Umbilical cord (tissue), 2 donors: ENCODE measurements at places on chromosomes 12 and 14. TPM values are rescaled to one million over a fixed set of nuclear protein-coding genes. Genes with fewer than 3 reads are reported as not detected.

- DNase-seq: no peak
Observed at GRCh38 chr14:100593751-100594624, 6.8 kb upstream of the BEGAIN start.

DNA sequence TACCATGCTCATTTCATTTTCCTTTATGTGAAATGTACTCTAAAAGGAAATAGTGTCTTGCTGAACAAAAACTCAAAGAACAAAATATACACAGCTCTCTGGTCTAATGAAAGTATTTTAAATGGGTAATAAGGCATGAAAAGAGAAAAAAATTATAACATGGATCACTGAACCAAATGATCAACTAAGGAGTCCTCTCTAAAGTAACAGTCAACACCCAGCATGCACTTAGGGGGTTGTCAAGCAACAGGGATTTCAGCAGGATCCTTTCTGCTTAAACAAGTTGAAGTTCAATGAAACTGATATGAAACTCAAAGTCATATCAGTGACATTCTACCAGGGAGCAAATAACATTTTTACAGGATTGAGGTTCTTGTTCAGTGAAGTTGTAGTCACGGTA, 398.8 kb downstream of the SEC23A start:
- no peak for DNase-seq

Gene A2ML1
- total RNA-seq: 21.2 TPM

Gene OR10P1
- total RNA-seq: not detected

DNA sequence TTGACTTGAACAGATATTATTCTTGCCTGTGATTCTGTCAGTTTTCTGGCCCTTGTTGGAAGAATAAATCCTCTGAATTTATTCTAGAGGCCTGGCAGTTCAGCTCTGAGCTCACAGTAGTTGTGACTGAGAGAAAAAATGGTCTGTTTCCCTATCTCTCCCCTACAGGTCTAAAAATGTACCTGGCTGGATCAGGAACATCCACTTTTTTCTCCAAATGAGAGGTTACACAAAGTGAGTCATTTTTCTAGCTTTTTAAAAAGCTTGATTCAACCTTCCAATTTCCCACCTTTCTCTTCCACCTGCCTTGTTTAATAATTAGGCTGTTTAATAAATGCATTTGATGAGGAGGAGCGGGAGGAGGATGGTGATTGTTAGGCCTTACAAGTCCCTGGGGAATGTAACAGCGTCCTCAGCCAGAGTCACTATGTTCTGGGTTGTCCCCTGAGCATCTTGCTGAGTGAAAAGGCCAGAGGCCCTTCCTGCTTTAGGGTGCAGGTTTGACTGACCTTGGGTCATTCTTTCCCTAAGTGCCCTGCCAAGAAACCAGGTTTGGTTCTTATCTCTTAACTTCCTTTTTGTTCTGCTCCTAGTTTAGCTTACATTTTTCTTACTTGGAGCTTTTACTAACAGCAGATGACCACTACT, 91.7 kb upstream of the FUT8 start:
- DNase-seq: no peak

DNA sequence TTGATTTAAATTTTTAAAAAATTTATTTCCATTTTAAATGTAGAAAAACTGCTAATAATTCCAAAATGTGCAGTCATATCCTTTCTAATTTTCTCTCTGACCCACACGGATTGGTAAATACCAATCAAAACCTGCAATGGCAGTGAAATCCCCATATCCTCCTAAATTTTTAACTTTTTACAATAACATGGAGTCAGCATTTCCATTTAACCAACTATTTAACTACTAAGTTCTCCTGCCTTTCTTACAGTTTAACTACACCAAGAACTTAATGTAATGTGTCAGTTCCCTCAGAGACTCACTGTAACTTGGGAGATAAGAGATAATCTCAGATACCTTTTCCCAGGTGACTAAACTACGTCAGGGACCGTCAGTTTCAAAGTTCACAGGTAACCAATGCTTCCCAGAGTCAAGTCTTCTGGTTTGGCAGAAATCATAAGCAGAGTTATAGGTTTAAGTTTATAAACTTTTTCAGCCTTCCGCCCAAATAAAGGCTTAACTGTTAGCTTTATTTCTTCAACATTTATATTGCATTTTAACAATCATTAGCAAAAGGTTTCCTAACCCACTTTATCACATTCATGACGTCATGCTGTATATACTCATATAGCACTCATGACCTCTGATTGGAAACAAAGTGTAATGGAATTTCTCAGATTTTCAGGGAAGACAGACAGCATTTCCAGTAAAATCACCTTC, 7.6 kb downstream of the KRAS start:
- no peak for DNase-seq

Gene DNAI7
- 0.24 TPM for total RNA-seq

DNA sequence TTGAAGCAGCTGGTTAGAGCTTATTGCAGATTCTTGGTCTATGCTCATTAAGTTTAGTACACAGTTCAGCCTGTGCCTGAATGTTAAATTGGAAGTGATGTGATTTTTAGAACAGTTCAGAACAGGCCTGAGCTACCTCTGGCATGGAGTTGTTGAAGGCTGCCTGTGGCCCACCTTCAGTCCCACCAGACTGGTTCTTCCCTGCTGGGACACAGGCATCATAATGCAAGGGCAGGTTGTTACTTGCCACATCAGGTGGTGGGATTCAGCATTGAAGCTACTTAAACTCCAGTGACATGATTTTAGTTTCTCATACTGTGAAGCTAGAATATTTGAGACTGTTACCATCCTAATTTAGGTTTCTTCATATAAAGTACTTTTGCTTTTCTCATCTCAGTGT, 49.4 kb downstream of the PROX2 start:
- peak; percentile 19 for DNase-seq

- DNase-seq: peak; percentile 6
Observed at GRCh38 chr14:86193756-86194155, 663.8 kb downstream of the FLRT2 start.

GRCh38 chr12:20620261-20620660, 74.9 kb upstream of the SLCO1C1 start:
- DNase-seq: no peak

Gene MANSC4
- 3.9 TPM for total RNA-seq

Gene LPAR5
- total RNA-seq: 6.3 TPM

Gene PRH2
- total RNA-seq: 1.4 TPM

GRCh38 chr14:99148861-99149610, 123.0 kb downstream of the BCL11B start:
- DNase-seq: no peak

DNA sequence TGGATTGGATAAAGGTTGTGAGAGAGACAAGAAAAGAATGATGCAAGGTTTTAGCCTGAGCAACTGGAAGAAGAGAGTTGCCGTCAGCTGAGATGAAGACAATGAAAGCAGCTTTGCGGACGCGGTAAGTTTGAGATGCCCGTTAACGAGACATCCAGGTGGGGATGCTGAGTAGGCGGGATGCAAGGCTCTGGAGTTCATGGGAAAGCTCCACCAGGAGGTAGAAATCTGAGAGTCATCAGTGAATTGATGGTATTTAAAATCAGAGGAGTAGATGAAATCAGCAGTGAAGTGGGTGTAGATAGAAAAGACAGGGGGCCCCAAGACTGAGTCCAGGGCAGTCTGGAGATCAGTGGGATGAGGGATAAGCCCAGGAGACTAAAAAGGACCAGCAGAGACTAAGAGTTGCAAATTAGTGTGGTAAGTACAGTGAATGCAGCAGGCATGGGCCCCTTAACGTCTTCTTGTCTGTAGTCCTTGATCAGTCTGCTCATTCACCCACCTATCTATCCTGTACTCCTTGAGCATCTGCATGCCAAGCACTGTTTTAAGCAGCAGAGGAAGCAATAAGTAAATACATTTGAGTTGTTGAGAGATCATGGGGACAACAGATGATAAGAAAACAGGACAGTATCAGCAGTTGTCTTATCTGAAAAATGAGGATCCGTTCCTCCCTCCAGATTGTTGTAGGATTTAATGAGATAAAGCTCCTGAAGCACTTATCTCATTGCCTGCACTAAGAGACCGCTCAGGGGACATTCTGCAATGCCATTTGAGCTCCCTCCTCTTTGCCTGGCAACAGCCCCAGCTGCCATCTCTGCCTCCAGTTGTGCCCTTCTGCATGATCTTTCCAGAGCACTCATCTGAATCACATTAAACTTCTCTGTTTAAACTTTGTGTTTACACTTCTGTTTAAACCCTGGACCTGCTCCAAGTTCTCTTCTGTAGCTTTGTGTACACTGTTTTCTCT, 91.5 kb downstream of the APAF1 start:
- peak; percentile 12 for DNase-seq

DNA sequence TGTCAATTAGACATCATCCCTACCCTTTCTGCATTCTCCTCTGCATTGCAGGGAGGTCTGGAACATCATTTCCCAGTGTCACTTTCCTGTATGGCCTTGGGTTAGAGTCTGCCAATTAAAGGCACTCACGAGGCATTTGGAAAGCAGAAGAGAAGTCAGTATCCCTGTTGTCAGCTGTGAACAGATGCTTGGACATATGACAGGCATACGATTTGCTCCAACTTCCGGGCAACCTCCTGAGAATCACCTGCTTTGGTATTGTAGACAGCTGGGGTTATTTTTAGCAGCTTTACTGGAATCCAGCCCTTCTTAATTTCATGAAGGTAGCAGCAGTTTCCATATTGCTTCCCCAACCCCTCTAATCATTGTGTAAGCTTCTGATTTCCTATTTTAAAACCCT, 88.7 kb upstream of the DHRS4 start:
- DNase-seq: no peak

- DNase-seq: no peak
Observed at GRCh38 chr14:100601064-100601463, 13.8 kb upstream of the BEGAIN start.

GRCh38 chr14:99177046-99177655, 94.8 kb downstream of the BCL11B start:
- no peak for DNase-seq

GRCh38 chr14:81009346-81009745, 53.9 kb downstream of the TSHR start:
- DNase-seq: no peak

Gene PLEK2
- total RNA-seq: 3.9 TPM

Gene GON7
- 3.9 TPM for total RNA-seq

- DNase-seq: no peak
Observed at GRCh38 chr12:108816652-108817335, 40.6 kb downstream of the SSH1 start.

DNA sequence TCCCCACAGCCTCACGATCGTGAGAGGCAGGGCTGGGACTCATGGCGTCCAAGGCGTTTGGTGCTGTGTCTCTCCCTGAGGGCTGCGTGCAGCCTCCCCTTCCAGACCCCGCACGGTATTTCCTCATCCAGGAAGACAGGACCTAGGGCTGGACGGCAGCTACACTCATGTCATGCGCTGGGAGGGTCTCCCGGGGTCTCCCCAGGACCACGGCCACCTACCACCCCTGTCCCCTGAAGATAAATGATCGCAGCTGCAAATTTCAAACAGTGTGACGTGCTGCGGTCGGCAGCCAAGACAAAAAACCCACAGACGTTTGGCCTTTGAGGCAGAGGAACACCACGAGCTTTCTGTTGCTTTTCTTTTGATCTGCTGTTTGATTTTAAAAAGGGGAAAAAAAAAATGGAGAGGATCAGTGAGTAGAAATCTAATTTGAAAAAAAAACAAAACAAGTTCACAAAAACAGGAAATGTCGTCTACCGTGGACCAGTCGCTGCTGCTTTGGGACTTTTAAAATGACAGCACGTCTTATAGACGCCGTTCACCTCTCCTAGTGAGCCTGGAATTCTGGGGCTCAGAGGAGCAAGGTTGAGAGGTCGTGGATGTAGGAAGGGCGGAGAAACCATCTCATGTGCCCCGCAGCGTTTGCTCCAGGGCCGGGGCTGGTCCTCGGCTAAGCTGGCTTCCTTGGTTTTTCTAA, 237.6 kb downstream of the SLC41A2 start:
- no peak for DNase-seq

- peak; percentile 84 for DNase-seq
Observed at GRCh38 chr12:100141666-100141997, 1.0 kb downstream of the BLTP3B start.

DNA sequence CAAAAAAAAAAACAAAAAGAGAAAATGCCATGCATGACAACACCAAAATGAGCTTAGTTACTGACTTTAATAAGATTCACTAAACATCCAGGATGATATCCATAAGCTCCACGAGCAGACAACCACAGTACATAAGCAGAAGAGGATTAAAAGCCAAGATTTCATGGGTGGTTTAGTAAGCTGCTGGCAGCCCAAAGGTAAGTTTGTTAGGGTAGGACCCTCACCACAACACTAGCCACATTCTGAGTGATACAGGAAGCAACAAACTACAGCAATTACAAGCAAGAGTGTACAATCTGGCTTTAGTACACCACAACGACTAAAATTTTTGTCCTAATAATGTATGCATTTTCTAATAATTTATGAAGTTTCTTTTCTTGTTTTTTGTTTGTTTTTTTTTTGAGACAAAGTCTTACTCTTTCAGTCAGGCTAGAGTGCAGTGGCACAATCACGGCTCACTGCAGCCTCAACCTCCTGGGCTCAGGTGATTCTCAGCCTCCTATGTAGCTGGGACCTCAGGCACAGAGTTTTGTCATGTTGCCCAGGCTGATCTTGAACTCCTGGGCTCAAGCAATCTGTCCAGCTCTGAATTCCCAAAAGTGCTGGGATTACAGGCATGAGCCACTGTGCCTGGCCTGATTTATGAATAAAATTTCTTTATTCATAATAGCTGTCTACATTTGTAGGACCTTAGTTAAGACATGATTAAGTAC, 221.4 kb downstream of the MED13L start:
- DNase-seq: no peak

- DNase-seq: peak; percentile 82
Observed at GRCh38 chr14:49052521-49052920, 533.7 kb downstream of the RPS29 start.

DNA sequence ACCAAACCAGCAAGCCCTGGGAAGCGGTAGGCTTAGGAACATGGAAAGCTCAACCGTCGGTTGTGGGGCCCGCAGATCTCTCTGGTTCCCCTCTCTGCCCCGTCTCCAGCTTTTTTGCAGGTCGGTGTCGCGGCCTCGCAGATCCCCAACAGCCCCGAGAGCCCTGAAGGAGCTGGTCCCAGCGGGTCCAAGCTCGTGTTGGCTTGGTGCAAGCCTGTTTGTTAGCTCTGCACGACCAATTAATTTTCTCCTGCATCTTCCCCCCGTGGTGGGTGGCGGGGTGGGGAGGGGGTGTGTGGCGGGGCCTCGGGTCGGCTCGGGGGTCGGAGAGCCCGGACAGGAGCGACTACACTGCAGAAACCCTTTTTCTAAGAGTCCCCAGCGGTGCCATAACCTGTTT, 449 bp upstream of the SLC24A4 start:
- DNase-seq: no peak

Gene BHLHE41
- total RNA-seq: 7.9 TPM

Gene SPTB
- 25.0 TPM for total RNA-seq

DNA sequence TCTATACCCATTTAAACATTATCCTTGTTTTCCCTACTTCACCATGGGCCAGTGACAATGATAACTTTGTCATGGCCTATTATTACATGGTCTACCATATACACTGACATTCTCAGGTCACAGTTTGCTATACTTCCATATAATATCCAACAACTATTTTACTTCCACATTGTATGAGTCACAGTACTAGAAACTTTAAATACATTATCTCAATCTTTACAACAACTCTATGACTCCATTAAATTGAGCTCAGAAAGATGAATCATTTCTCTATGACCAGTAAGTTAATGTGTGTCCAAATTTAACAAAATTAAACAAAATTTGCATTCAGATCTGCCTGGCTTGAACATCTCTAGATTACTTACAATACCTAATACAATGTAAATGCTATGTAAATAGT, 93.9 kb downstream of the PLEKHG7 start:
- DNase-seq: no peak

GRCh38 chr12:109258201-109258600, 50.9 kb downstream of the FOXN4 start:
- DNase-seq: no peak

Gene KRT73
- total RNA-seq: not detected

- DNase-seq: no peak
Observed at GRCh38 chr14:53848854-53849253, 107.8 kb downstream of the BMP4 start.

- peak; percentile 32 for DNase-seq
Observed at GRCh38 chr12:69154585-69155363, 84.6 kb upstream of the CPSF6 start.
